ENCODE measurements at places on chromosomes 7 and 10.

- peak; percentile 36 for DNase-seq
These were observed at the start of gene WDR86 for GRCh38 chr7:151409667-151410404. WDR86 (minus strand) TSS chr7:151410038; CDS start chr7:151409589, 449 bp downstream.

DNA sequence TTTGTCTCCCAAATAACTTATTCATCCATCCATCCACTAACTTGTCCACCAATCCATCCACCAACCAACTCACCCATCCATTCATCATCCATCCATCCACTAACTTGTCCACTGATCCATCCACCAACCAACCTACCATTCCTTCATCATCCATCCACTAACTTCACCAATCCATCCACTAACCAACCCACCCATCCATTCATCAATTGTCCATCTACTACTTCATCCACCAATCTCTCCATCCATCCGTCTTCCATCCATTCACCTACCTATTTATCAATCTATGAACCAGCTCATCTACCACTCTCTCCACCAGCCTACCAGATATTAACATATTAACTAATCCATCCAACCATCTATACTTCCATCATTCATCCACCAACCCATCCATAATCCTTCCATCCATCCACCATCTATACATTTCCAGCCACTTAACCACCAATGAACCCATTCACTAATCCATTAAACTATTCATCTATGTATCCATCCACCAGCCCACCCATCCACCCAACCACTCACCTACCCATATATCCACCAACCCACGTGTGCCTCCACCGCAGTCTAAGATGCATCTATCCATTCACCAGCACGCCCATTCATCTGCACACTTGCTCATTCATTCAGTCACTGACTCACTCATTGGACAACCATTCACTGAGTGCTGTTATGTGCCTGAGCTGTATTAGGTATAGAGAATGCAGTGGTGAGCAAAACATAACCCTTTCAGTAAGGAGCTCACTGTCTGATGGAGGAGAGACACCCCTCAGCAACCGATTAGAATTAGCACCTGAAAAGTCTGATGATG, 19.8 kb upstream of the TBL2 start:
- DNase-seq = no peak

DNA sequence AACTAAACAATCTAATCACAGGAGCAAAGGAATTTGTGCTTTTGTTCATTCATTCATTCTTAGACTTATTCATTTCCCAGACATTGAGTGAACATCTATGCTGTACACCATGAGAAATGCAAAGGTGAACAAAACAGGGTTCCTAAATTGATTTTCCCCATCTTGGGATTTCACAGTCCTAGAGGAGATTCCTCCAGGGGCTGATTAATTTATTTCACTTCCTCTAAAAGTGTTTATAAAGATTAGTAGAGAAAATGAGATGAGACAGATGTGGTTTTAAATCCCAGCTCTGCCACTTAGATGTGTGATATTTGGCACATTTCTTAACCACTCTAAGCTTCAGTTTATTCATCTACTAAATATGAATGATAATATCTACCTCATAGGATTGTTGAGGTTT, 8.9 kb downstream of the CCDC71L start:
- DNase-seq = no peak

DNA sequence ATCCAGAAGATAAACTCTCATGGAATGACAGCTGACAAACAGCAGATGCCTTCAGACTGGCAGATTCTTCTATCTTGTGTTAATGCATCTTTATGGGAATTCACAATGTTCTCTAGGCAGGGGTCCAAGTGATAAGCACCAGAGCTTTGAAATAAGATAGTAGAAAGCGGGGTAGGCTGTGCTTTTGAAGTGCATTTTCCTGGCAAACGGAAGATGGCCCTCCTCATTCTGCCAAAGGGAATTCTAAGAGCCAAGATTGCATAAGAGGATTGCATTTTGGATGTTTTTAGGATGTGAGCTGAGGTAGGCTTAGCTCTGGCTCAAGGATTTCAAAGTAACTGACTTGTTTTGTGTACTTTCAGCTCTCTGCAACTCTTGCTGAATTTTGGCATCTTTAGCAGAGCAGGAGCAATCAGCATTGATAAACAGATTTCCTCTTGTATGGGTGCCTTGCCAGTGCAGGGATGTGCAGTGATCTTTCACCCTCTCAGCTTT, 298.5 kb upstream of the KLF6 start:
- DNase-seq = no peak

GRCh38 chr7:1544896-1545416, 11.0 kb downstream of the TMEM184A start:
- peak; percentile 14 for DNase-seq

Data from activated CD8-positive, alpha-beta memory T cell treated with anti-CD3 and anti-CD28 coated beads, Interleukin-2, amount 50 U/mL, for 4 hours (primary cell).